HFFc6 (cell line): ENCODE measurements at places on chromosomes 6 and 20. TPM values are rescaled to one million over a fixed set of nuclear protein-coding genes. Genes with fewer than 3 reads are reported as not detected.

FKBP1C gene
- total RNA-seq = 0.38 to 0.55 TPM (median 0.54 TPM) in 3 replicates

DNA sequence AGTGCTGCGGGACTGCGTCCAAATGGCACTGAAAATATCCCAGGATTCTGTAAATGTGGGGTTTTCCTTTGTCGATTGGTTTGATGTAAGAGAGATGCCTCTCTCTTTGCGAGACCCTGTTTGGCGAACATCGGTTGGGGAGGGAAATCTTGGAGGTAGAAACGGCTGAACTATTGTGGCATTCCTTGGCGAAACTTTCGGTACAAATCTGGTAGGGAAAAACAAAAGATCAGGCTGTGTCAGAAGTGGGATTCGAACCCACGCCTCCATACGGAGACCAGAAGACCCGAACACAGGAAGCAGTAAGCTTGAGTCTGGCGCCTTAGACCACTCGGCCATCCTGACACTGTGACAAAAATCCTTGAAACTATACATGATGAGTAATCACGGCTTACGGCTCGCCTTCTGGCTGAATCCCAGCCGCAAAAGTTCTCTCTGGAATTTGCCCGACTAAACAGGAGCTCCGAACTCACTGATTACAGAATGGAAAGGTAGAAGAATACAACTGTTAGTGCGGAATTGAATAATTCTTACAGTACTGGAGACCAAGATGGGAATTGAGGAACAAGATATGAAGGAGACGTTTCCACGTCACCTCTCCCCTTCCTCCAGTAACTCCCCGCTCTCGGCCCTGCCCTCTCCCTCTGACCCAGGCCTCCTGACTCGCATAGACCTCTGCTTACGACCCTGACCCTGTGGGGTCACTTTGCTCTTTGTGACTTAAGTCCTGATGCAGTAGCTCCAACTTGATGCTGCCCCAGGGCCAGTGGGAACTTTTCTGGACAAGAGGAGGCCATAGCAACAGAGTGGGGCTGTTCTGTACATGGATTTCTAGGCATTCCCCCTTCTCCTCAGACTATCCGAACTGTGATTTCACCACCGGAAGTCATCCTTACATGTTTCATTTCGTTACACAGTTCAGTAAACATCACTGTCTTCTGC is 132.8 kb upstream of the ZNF184 start:
- peak; percentile 90 for DNase-seq

MOXD1 gene
- total RNA-seq = 94.5 to 174 TPM (median 121 TPM) in 3 replicates

ANKRD6 gene
- not detected in 3 replicates for total RNA-seq

GRCh38 chr6:73734832-73735453 is 38.9 kb downstream of the CD109 start:
- no peak for DNase-seq

HNF4A gene
- not detected in 3 replicates for total RNA-seq

DNA sequence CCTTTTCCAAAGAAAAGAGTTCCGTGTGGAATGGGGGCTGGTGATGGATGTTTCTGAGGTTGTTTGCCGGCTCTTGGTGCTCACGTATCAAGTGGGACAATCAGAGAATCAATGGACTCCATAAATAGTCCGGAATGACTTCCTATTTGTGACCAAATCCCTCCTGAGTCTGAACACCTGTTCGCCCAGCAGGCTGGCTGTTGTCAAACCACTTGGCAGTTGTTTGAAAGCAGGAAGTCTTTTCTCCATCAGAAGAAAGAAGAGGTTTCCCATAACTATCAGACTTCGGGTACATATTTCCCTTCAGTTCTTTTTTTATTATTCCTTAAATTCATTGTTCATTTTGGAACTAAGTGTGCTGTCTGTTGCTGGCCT is 154.7 kb upstream of the RIN2 start:
- no peak for DNase-seq

DNA sequence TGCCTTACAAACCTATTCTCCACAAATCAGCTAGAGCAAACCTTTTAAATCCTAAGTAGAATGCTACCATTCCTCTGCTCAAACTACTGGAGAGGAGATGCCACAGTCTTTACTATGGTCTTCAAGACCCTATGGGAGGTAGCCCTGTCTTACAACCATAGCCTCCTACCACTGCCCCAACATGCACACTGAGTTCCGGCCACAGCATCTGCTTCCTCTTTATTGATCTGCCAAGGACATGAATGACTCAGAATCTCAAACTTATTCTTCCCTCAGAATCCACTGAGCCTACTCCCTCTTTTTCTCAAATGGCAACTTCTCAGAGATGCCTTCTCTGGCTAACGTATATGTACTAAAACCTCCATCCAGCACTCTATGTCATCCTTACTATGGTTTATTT is 12.2 kb upstream of the ANKEF1 start:
- no peak for DNase-seq

DNA sequence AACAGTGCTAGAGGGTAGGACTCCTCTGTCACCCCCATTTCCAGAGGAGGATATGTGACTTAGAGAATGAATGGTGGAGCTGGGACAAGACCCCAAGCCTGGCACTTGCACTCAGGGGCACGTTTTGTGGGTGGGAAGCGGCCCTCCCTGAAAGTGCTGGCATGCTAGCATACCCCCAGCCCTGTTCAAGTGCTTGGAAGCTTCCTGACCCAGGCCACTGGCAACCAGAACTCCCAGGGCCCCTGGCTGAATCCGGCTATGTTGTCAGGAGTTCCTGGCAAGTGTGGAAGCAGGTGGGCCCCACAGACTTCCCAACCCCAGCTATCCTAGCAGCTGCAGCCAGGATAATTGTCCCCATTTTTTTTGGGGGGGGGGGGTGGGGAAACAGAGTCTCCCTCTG is 35.6 kb upstream of the TGM2 start:
- no peak for DNase-seq

DNA sequence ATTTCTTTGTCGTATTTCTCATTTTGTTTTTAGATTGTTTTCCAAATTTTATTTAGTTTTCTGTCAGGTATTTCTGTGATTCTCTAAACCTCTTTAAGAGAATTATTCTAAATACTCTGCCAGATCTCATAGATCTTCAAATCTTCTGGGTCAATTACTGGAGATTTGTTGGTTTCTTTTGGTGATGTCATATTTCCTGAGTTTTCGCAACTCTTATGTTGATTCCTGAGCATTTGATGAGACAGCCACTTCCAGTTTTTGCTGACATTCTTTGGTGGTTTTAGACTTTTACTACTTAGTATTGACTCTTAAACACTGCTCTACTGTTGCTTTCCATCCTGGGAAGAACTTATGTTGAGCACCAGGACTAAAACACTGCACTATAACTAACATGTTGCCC is 21.9 kb downstream of the ADGB start:
- DNase-seq = no peak

DNA sequence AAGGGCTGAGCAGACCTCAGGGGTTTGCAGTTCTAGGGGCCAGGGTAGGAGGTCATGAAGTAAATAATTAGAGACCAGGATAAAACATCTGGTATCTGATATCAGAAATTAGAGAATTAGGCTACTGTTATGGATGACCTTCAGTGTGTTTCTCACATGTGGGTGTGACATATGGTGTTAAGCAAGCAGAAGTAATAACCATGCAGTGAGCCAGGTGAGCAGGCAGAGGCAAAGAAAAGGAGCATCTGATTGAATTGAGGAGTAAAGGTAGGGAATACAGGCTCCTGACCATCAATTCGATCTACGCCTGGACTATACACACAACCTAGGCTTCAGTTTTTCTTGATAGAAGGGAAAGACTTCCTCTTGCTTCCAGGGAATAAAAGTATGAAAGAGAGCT is 34.7 kb upstream of the MAP3K7 start:
- no peak for DNase-seq

C20orf141 gene
- not detected in 3 replicates for total RNA-seq

- DNase-seq = no peak
Measured at GRCh38 chr20:36094497-36094896, 60.0 kb upstream of the EPB41L1 start.

- DNase-seq = no peak
Measured at GRCh38 chr6:17385660-17386059, 7.7 kb upstream of the CAP2 start.

DNA sequence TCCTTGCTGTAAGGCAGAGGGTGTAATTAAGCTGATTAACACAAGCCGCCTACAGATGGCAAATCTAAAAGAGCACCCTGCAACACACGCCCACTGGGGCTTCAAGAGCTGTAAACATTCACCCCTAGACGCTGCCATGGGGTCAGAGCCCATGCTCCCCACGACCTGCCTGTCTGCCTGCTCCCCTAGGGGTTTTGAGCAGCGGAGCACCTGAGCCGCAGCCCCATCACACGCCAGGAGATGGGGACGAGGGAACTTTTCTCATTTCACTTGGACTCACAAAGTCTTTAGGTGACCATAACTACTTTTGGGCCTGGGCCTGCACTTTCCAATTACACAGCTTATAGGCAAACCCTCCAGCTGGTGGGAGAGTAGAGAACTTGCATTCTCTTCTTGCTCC is 99.0 kb upstream of the SOX4 start:
- DNase-seq = no peak

DNA sequence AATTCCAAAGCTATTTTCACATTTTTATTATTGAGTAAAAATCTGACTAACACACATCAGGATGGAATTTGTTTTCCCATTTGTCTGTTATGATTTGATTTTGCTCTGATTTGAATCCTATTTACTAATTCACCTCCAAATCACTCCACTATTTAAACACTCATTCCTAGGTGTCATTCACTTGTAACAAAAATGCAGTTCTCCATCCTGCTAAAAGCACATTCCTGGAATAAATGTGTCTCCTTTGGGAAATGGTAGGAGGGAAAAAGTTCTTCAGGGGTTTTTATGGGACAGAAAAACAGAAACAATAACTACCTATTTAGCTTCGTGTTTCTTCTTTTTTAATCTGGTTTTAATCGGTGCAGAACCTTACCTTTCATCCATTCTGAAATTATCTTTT is 494.1 kb upstream of the CITED2 start:
- DNase-seq = no peak

DNA sequence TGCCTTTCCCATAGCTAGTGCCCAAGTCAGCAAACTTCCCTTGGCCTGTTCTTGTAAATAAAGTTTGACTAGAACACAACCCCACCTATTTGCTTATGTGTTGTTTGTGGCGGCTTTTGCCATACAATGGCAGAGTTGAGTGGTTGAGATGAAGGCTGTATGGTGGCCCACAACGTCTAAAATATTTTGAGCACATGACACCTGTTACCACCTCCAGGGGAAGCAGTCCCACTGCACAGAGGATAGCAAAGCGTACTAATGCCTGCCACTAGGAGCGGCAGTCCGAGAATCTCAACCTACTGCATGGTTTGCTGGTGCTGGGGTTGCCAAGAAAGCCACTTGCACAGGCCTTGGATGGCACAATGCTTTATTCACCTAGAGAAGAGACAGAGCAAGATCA is 58.6 kb downstream of the TGM2 start:
- no peak for DNase-seq

DNA sequence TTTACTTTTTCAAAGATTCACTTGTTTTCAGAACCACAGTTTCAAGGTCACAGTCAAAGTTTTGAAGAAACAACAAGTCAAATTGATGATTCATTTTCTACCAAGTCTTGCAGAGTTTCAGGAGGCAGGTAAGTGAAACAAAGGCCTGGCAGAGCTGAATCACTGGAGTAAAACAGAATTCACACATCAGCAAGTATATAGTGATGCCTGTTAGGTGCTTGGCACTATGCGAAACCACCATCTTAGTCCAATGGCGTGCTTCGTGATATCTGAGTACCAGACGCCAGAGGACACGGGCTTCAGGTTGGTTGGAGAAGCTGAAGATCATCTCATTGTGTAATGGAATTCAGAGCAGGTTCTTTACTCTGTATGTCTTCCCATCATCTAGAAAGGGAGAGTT is 75.9 kb downstream of the RTN4IP1 start:
- no peak for DNase-seq

DNA sequence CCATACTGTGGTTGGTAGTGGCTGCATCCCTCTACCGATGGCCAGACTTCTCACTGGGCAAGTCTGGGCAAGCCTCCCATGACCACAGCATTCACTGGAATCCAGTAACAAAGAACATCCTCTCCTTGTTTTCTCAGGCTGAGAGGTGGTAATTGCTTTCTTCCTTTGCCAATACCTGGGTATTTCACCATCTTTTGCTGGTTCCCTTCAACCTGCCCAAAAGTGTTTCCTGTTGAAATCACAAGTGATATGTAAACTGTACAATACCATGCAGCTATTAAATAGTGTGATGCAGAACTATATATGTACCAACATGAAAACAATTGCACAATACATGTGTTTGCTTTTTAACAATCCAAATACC is at the start of gene PTCHD4:
Gene PTCHD4 (minus strand): TSS at position 55 of the 364 bp plus-strand sequence. CDS start 42,240 bp downstream, outside the sequence.
- peak; percentile 9 for DNase-seq

GRCh38 chr20:15411781-15412180 is 1074.4 kb upstream of the FLRT3 start:
- no peak for DNase-seq

- DNase-seq = no peak
Measured at GRCh38 chr20:8474027-8474668, 342.1 kb downstream of the PLCB1 start.

DNA sequence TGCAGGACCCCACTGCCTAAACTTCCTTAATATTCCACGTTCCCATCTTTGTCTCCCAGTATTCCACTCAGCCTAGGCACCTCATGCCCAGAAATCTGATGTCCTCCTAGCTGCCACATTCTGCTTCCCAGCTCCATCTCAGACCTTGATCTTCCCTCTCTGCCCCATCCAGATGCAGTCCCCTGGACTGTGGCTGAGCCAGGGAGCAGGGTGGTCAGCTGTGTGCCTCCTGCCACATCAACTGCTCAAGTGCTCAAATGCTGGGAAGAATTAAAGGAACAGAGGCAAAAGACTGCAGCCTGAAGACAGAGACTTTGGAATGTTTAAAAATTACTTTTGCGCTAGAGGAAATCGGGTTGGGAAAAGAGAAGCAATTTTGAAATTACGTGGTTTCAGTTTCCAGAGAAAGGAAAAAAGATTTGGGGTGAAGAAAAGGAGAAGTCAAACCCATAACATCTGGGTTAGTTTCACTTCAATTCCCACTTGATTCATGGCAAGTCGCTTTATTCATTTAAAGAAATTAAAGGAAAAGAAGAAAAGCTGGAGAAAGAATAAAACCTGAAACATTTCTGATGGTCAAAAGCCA is 704.8 kb downstream of the PTPRT start:
- no peak for DNase-seq

DNAH8 gene
- total RNA-seq = not detected in 2 replicates

DNA sequence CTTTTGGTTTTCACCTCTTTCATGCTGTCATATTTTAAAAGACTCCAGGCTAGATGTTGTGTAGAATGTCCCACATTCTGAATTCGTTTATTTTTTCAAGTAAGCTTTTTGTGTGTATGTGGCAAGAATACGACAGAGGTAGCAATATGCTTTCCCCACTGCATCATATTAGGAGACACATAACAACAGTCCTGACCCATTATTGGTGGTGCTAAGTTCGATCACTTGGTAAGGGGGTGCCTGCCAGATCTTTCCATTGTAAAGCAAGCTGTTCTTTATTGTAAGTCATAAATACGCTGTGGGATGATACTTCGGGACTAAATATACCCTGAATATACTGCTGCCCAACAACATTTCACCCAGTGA is 588 bp upstream of the NCOA3 start:
- DNase-seq = no peak
